ENCODE measurements at places on chromosomes 2 and 18.

- DNase-seq: no peak
Measured at GRCh38 chr2:233221378-233222063, 30.0 kb upstream of the ATG16L1 start.

GRCh38 chr2:106965611-106966010 is 79.6 kb upstream of the ST6GAL2 start:
- DNase-seq: no peak

GRCh38 chr2:156177654-156178053 is 154.9 kb downstream of the NR4A2 start:
- DNase-seq: no peak

GRCh38 chr18:34707670-34708069 is 2.4 kb upstream of the DTNA start:
- no peak for DNase-seq

DNA sequence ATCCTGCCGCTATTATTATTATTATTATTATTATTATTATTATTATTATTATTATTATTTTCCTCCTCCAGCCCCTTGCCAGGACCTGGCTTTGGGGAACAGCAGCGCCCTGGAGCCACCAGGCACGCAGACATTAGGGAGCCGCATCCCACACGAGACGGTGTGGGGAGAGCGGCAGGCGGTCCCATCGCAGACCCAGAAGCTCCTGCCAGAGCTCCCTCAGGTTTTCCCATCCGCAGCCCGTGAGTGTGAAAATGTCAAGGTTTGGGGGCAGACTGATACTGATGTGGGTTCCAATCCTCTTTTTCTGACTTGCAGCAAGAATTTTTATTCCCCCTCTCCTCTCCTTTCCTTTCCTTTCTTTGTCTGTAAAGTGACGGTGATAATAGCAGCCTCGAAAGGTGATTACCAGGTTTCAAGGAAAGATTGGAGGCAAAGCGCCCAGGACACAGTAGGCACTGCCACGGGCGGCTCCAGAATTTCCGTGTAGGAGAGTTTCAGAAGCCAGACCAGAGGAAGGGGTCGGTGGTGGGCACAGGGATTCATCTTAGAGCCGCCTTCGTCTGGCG is 816 bp downstream of the SCTR start:
- no peak for DNase-seq

- DNase-seq: no peak
Measured at GRCh38 chr2:212535996-212536816, 2.4 kb downstream of the ERBB4 start.

DNA sequence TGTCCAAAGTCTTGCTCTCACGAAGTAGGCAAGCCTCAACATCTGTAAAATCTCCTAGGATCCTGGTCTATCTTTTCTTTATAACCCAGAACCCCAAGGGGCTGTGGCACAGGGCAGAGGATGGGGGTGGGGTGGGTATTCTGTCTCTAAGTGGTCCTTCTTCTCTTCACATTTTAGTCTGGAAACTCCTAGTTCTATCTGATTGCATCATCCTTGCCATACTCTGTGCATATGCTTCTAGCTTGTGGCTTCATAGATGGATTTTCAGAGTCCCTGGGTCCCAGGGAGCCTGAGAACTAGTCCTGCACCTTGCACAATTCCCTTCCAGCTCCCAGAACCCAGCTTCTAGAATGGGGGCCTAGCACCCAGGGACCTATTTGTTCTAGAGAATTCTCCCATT is 52.5 kb downstream of the RNF152 start:
- no peak for DNase-seq

DNA sequence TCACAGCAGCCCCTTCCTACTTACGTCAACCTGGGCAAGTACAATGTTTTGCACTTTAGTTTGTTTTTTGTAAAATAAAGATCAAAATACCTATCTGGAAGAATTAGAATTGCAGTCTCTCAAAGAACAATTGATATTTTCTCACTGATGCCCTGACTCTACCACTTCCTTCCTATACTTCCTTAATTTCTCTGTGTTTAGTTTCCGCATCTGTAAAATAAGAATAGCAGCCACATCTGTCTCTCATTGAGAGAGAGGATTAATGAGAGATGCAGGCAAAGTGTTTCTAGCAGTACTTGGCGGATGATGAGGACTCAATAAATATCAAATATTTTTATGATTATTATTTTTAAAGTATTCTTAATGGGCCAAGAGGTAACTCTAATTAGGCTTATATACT is 122.6 kb upstream of the PIEZO2 start:
- no peak for DNase-seq

DNA sequence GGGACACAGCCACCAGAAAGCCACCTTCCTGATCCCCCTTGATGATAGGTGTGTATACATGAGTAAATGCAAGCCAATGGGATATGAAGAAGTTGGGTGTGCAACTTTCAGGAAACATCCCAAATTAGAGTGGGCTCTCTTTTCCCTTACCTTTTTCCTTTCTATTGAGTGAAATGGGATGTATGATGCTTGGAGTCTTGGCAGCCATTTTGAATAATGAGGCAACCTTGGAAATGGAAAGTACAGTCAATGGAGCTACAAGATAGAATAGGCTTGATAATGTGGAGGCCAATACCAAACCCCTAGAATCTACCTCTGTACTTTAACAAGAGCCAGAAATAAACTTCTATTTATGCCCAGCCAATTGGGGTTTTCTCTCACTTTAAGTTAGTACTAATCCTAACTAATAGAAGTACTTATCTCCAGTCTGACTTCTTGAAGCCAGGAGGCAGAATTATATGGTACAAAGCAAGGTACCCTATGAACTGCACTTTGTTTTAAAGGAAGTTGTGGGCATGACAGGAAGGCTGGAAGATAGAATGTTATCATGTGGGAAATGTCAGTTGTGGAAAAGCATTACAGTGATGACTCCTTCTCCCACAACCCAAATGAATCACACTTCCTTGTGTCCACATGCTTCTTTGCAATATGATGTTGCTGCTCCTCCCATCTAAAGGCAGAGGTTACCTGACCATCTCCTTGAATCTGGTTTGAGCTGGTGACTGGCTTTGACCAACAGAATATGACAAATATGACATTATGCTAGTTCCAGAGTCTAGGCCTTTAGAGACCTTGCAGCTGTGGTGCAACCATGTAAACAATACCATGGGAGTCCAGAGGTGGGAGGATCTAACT is 12.9 kb upstream of the NABP1 start:
- no peak for DNase-seq

DNA sequence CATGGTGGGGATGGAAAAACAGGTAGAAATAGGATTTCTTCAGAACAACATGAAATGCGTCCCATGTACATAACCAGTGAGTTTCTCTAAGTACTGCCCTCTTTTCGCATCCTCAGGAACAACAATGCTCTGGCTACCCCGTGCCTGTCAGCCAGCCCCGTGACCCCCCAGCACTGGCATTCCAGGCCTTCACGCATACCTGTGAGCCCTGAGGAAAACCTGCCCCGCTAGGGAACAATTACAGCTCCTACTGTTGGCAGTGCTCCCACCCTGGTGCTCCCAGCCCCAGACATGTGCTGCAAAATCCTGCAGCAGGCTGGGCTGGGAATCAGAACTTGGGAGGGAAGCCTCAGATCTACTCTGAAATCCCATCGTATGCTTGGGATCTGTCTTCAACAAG is 9.1 kb downstream of the SMAD7 start:
- no peak for DNase-seq

DNA sequence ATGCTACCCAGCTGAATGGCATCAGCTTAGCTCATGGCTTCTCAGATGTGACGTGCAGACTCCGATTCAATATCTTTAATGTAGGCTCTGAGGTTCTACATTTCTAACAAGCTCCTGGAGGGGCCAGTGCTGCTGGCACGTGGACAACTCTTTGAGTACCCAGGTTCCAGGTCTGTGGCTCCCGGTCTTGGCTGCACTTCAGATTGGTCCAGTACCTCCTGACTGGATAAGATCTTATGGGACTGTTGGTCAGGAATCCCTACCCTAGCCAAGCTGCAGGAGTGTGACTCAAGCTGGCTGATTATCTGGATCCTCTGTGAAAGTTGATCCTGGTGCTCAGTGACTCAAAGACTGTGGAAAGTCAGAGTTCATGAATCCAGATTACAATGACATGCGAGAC is 222.1 kb downstream of the ANKRD30B start:
- DNase-seq: no peak

All from stimulated activated CD8-positive, alpha-beta memory T cell treated with anti-CD3 and anti-CD28 coated beads, Interleukin-7, amount 100 ng/mL, for 24 hours (primary cell).